ENCODE measurements at places on chromosomes 1 and 21.

DNA sequence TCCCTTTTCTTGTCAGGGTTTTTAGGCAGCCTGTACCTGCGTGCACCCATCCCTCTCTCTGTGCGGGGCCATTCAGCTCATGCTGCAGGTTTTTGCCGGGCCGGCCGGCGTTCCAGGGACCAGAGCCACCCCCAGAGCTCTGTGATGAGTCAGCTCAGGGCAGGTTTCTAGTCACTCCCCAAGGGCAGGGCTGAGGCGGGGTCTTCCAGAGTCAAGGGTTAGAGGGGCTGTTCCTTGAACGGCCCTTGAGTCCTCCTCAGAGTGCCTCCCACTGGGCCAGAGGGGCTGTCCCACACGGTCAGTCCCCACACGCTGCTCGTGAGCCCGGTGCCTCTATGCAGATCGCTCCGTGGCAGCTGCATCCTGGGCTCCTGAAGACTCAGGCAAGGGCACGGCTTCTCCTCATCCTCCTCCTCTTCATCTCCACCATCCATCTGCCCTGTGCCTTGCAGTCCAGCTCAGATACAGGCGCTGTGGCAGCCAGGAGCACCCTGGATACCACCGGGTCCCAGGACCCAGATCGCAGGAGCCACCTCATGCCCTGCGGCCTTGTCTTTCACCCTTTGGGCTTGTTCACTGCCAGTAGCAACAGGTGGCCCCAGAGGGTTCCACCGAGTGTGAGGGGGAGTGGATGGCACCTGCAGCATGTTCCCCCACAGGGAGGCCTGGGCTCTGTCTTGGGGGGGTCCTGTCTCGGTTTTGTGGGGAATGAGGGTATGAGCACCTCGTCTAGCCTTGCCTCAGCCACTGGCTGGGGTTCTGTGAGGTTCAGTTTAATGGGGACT, 17.4 kb downstream of the SLX9 start:
- no peak for DNase-seq

DNA sequence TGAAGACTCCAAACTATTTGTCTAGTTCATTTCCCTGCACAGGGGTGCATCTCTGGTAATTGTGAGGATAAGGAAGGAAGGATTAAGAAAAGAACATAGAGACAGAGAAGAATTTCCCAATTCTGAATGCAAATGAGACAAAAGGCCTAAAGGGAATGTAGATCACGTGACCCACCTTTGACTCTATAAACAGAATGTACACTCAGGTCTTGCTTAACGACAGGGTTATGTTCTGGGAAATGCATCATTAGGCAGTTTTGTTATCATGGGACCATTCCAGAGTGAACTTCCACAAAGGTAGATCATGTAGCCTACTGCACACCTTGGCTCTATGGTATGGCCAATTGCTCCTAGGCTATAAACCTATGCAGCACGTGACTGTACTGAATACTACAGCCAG, 252.3 kb upstream of the ZP4 start:
- no peak for DNase-seq

- DNase-seq = no peak
Observed at GRCh38 chr1:35565742-35566133, 7.4 kb upstream of the TFAP2E start.

DNA sequence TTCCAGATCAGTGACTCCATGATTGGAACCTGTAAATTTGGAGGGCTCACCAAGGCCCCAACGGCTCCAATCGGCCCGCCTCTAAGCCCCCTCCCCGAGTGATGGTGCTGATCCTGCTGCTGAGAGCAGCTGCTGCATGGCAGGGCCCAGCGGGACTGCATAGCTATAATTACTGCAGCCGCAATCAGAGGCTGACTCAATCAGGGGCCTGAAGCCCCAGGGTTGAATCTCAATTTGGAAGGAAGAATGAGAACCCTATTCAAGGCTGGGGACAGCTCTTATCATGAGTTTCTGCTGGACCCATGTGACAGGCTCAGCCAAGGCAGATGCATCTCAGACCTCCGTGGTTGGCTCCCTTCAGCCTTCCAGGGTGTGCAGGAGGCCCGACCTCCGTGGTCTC, 42.8 kb upstream of the MAGOH start:
- DNase-seq = no peak

DNA sequence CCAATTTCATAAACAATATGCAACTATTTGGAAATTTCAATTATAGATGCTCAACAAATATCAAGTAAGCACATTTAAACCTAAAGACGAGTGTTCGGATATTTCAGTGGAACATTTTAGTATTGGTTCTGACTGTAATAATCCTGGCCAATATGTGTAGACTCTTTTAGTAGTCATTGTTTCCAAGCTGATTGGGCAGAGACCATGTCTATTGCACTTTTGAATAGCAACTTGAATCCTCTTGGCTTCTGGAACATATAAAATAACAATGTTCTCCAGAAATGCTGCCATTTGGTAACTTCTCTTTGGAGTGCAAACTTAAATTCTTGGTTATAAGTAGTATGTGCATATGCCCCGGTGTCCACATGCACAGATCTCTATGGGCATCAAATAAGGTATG, 205.5 kb upstream of the C1orf105 start:
- no peak for DNase-seq

DNA sequence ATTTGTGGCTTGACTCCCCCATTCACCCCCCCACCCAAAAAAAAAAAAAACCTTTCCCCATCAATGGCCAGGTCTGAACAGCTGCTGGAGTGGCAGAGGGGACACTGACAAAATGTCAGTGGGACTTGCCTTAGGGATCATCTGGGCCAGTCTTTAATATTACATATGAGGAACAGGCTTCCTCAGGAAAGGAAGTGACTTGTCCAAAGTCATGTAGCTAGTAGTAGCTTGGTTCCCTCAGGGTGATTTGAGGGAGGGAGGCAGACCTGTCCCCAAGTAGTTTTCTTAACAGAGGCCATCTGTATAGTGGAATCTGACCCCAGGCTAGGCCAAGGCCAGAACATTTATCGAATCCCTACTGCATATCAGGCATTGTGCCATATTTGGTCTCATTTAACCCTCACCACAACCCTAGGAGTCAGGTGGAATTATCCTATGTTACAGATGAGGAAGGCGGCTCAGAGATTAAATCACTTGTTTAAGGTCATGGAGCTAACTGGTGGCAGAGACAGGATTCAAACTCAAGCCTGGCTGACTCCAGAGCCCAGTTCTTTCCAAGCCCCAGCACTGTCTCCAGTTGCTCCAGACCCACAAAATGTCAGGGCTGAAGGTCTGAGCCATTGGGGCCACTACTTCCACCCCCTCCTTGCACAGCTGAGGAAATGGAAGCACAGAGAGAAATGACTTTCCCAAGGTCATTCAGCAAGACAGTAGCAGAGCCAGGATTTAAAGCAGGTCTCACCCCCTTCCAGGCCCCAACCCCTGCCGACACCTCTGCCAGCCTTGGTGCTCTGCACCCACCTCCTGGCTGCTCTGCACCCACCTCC, 10.4 kb downstream of the ZBTB7B start:
- DNase-seq = no peak

DNA sequence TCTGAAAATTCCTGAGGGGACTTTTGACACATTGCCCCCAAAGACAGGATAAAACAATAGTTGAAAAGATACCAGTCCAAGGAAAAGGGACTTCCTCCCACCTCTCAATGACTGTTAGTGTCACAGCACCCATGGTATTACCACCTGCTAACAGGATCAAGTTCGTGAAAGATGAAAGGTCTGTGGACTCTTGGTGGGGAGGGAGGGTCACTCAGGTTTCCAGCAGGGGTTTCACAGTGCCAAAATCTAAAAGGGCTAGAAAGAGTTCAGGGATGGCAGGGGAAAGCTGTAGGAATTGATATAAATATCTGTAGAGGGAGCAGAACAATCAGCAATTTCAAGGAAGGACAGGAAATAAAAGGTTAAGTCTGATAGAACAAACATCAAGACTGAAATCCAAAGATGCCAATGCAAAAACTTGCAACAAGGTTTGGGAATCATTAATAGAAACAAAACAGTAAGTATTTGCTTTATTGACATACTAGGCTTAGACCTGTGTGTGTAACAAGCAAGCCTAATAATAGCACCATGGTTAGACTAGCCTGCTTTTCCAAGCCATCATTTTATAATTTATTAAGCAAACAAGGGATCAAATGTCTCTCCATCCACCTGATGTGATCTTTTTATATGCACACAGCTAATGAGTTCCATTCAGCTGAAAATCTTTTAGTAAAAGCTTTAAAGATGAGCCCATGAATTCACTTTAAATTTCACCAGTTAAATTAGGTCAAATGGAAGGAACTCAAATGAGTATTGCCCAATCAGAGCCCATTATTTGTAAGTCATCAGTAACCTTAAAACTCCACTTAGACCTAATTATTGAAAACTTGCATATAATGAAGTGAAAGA, 3.7 kb downstream of the MCL1 start:
- no peak for DNase-seq

GRCh38 chr1:46218443-46218842, 15.3 kb downstream of the LURAP1 start:
- DNase-seq = no peak

- no peak for DNase-seq
Observed at GRCh38 chr1:211885747-211886522, 55.4 kb upstream of the LPGAT1 start.

GRCh38 chr1:202208351-202208857, 14.8 kb downstream of the LGR6 start:
- no peak for DNase-seq

- DNase-seq = peak; percentile 92
Observed at GRCh38 chr1:32636914-32637645, 13.3 kb downstream of the ZBTB8OS start.

- DNase-seq = no peak
Observed at GRCh38 chr1:34876406-34876805, 16.9 kb upstream of the SMIM12 start.

GRCh38 chr1:215393476-215393875, 173.6 kb upstream of the KCTD3 start:
- no peak for DNase-seq

GRCh38 chr21:18725653-18726052, 322.1 kb upstream of the TMPRSS15 start:
- DNase-seq = no peak

DNA sequence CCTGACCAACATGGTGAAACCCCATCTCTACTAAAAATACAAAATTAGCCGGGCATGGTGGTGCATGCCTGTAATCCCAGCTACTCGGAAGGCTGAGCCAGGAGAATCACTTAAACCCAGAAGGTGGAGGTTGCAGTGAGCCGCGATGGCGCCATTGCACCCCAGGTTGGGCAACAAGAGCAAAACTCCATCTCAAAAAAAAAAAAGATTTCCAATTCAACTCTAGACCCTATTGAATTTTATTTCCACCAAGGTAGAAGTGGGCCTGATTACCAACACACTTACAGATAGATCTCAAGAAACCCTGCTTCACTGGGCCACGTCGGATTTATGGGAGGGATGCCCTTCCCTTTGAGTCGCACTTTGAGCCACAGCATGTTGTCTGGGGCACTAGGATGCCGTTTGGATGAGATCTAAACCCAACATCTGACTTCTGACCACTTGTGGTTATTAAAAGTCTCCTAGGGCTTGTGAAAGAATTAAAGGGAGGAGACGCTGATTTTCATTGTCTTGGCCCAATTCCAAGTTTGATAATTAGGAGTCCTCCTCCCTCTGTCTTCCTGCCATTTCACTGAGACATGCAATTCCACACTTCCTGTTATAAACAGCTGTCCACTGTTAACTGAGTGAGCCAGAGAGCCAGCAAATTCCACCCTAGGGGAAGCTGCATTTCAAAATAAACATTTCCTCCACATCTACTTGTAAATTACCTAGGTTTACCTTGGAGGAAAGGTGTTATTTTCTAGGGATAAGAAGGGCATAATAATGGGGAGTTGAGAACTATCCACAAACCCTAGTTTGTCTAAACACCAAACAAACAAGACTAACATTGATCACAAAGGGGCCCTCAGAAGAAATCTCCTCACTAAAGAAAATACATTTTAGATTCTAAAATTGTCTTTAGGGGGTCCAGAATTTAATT, 5.2 kb upstream of the RERE start:
- DNase-seq = peak; percentile 46

DNA sequence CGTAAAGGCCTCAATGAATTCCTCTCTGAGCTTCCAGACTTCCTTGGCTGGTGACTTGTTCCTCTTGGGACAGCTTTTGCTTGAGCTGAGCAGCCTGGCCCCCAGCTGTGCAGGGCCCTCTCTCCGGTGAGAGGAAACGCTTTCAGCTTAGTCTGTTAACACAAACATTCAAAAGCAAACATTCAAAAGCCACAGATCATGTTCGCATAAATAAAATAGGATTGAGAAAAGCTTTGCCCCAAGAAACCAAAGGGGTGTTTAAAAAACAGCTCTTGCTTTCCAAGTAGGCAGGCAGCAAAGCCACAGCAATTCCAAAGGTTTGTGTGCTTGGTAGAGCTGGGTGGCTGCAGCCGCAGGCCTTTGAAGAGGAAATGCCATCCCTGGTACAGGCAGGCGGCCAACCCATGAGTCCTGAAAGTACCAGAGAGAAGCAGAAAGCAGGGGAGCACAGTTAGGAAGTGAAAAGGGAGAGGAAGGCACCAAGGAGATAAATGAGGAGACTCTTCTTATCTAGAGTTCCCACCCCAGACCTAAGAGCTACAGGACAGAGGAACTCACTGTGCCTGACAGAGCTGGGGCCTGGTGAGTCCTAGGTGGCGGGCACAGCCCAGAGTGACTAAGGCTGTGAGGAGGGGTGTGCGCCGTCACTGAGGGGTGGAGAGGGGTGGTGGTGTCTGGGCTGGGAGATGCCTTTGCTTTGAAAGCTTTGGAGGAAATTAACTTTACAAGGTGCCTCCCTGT, 48.4 kb downstream of the CCN1 start:
- no peak for DNase-seq

DNA sequence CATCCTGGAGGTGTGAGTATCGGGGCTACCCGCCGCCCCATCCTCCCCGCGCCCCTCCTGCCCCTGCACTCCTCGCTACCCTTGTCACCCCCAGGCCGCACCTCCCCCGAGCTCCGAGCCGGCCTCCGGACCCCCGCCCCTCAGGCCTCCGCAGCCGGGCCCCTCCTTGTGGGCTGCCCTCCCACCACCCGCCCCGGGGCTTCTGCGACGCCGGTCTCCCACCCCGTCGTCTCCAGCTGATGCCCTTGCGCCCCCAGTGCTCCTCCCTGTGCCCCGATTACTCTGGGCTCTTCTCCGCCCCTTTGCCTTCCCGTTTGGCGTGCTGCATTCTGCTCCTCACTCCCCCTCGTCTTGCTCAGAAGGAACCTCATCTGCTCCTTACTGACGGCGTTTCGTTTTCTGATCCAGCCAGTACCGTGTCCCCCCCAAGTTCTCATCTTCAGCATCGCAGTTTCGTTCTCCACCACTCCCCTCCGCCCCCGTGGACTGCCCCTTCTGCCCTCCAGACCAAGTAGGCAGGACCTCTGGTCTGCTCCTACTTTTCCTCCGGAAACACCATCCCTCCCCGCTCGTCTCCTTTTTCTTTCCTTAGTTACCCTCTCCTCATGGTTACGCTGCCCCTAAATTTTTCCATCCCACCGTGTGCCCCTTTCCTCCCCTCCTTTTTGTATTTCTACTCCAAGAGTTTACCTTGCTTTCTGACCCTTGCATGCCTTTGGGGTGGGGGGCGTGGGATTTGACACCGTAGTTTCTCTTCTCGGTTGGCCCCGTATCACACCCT, 841 bp downstream of the SNX27 start:
- peak; percentile 31 for DNase-seq

DNA sequence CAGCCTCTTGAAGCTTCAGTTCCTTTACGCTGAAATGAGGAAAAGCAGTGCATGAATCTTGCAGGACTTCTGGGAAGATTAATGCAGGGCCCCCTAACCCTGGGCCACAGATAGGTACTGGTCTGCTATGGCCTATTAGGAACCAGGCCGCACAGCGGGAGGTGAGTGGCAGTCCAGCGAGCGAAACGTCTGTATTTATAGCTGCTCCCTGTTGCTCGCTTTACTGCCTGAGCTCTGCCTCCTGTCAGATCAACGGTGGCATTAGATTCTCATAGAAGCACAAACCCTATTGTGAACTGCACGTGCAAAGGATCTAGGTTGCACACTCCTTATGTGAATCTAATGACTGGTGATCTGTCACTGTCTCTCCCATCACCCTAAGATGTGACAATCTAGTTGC, 130.2 kb downstream of the CHRM3 start:
- DNase-seq = no peak
